ENCODE measurements at places on chromosomes 12 and 14.

DNA sequence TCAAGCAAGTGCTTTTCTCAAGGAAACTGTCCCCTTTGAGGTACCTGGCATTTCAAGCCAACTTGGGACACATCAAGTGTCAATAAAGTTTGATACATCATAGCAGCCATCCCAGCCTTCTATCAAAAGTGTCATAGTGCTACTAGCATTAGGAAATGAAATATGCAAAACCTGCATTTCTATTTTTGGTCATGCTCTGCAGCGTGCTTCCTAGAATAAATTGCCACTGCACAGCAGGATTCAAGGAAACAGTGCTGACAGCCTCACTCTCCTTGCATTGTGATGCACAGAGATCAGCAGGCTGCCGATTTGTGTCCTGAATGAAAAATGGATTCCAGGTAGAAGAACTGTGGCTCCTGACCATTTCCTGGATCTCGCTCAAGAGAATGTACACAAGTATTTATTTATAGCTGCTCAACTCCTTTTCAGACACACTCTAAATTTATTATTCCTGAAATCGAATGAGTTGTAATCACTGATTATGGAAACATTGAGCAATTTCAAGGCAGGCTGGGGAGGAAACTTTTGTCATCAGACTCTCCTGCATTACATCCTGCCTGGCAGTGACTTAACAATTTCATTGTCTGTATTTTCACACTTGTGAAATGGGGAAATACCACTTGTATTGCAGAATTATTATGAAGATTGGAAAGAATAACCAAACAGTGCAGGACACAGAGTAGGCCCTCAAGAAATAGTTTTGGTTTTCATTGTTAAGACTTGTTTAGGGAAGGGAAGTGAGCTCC is 120.9 kb downstream of the SLC38A6 start:
- no peak for DNase-seq

DNA sequence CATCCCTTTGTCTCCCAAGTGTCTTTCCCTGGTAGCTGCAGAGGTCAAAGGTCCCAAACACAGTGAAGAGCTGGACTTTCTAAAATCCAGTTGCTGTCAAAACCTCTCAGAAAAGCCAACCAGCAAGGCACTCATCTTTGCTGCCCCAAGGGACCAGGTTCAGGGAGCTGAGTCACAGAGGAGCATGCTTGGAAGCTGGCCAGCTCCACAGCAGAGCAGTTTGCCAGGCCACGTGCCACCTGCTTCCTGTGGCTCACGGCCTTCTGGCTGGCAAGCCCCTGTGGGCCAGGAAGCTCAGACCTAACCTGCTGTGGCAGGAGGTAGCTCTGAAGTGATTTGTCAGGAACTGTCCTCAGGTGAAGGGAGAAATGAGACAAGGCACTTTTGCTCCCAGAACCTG is 3.6 kb downstream of the ISCU start:
- DNase-seq: peak; percentile 63

GRCh38 chr14:44701563-44702263 is 194.6 kb upstream of the FSCB start:
- DNase-seq: no peak

- DNase-seq: no peak
These were observed 18.7 kb upstream of the TAS2R14 start for GRCh38 chr12:10957741-10958140.

GRCh38 chr14:85421186-85421877 is 108.6 kb upstream of the FLRT2 start:
- DNase-seq: no peak

- no peak for DNase-seq
These were observed 35.9 kb upstream of the CLIP1 start for GRCh38 chr12:122458105-122459035.

DNA sequence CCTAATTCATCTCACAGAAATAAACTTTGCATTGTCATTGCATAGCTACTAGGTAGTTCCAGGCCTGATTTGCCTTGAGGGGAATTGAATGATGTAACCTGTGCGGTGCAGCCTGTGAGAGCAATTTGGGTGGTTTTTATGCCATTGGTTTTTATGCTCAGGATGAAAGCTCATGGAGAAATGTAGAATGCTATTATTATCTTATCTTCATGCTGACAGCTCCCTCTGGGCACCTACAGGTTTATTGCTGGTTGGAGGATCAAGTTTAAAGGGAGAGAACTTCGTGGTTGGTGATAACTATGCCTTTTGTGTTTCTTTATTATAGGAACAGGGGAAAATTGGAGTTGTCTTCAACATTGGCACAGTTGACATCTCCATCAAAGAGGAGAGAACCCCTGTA is 547.9 kb downstream of the DIO2 start:
- DNase-seq: no peak

DNA sequence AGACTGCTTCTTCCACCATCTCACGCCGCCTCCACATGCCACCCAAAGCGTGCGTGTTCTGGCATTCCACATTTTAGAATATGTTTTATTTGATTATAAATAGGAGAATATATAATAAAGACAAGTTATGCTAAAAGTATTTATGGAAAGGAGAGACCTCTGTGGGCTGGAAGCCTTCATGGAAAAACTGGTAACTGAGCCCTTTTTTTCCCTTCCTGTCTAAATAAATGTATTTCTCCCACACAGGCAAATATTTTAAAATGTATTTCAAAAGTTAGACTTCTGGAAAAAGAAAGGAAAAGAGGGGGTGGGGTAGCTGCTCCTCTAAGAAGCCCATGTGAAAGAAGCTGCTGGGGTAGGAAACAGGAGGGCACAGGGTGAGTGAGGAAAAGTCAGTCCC is 16.1 kb upstream of the NR4A1 start:
- DNase-seq: no peak

- no peak for DNase-seq
These were observed 144.6 kb upstream of the CDKN3 start for GRCh38 chr14:54252072-54252730.

GRCh38 chr14:83714151-83714550 is 1815.8 kb upstream of the FLRT2 start:
- no peak for DNase-seq

DNA sequence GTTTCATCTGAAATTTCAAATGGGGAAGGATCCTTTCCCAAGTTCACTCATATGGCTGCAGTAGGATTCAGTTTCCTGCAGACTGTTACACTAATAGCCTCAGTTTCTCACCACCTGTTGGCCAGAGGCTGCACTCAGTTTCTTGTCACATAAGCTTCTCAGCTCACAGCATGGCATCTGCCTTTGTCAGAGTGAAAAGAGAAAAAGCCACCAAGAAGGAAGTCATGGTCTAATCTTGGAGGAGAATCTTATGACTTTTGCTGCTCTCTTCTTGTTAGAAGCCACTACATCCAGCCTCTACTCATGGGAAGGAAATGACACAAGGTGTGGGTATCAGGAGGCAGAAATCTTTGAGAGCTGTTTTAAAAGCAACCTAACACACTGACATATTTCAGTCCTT is 39.4 kb upstream of the BTG1 start:
- peak; percentile 6 for DNase-seq

- DNase-seq: no peak
These were observed 10.6 kb upstream of the NINJ2 start for GRCh38 chr12:673849-674248.

GRCh38 chr12:863285-863684 is 86.2 kb downstream of the RAD52 start:
- no peak for DNase-seq

DNA sequence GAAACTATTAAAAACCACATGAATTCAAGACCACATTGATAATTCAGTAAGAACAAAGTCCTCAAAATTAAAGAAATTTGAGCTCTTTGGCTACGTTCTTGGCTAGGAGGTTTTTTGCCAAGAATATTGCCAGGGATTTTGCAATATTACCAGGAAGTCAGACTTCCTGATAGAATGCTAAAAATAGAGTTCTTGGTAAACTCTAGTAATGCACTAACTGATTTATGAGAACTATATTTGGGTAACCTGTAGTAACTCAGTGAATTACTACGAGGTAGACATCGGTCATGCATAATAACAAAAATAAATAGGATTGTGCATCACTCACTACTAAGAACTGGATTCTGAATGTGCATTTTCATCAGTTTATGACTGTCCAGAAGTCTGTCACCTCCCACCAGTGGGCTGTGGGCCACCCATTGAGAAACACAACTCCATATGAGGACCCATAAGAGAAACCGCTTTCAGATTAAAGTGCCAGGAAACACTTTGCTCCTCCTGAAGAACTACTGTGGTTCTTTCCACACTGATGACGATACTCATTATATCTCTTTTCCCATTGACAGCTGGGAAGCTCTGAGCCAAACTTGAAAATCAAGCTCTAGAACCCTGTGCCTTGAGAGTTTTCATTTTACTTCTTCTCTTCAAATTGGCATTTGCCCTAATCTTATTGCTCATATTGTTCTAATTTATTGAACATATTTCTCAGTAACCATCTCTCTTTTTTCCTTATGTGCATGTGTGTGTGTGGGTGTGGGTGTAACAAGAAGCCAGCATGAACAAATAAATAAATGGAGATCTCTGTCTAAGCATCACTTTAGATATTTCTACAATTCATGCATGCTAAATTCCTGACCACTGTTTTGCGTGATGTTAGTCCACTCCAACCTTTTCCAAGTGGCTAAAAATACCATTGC is 116.6 kb downstream of the BCL11B start:
- DNase-seq: no peak

DNA sequence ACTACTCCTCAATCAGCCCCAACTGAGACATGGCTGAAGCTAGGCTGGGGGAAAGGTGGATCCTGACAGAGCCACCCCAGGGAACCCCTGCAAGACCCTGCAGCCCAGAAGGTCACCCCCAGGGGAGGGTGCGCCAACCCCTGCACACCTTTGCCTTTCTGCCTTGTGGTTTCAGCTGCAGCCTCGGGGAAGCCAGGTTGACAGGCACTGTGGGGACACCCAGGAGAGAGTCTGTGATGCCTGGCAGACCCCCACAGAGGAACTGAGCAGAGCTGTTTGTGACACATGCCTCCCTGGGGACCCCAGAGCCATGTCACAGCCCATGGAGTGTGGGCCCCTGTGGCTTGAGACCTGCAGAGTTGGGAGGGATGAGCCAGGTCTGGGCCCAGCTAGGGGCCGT is 11.8 kb upstream of the HHIPL1 start:
- no peak for DNase-seq

DNA sequence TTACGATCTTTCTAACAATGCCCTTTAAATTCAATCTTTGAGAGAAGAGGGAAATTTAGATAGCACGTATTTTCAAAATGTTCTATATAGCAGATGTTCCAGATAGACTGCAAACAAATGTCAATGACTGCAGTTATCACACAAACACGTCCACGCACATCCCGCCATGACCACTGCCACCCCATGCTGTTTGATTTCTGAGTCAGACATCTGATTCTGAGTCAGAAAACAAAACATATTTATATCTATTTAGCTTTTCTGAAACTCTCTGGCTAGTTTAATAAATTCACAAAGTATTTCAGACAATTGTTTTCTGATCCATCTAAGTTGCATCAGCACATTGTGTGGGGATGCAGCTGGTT is 105.9 kb upstream of the BCAT1 start:
- DNase-seq: peak; percentile 69

- no peak for DNase-seq
These were observed 650 bp downstream of the LLPH start for GRCh38 chr12:66129934-66130266.

GRCh38 chr12:95733141-95733825 is 57.3 kb downstream of the NTN4 start:
- DNase-seq: no peak

DNA sequence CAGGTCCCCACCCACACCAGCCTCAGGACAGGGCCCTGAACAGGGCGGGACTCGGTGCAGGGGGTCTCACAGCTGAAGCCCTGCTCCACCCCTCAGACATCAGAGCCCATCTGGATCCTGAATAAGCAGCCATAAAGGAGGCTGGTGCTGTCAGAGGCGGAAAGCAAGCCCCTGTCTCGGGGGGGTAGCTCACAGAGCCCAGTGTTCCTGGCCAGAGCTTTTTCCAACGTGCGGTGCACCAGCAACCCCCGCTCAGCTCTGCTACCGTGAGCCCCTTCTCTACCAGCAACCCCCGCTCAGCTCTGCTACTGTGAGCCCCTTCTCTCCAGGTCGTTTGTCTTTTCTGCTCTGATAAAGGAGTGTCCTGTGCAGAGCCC is 136.5 kb upstream of the SFSWAP start:
- DNase-seq: no peak

DNA sequence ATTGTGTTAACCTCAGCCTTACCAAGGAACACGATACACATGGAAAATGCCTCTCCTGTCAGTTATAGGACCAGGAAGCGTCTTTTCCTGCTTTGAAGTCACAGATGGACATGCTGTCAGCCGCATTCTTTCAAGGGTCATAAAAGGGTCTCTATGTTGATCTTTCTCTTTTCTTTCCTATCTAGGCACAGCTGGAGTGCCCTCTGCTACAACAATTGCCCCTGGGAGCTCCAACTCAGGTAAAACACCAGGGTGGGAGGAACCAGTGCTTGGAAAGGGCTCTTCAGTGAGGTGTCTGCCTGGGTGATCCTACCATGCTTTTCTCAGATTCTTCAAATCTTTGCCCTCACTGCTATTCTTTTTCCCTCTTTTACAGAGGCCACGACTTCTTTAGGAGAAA is 157.4 kb upstream of the CNTN1 start:
- DNase-seq: no peak

DNA sequence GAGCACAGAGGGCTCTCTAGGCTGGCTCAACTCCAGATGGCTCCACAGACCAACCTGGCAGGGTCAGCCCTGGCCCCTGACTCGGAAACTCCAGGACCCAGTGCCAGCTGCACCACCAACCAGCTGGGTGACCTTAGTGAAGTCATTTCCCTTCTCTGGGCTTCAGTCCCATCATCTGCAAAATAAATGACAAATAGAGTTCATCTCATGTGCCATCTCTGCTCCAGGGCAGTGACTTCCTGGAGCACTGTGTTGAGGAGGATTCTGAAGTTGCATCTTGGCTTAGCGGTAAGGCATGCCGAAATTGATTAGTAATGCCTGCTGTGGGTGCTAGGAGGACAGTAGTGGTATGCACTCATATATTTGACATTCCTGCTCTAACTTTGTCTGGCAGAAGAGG is 31.5 kb downstream of the DTX1 start:
- no peak for DNase-seq

DNA sequence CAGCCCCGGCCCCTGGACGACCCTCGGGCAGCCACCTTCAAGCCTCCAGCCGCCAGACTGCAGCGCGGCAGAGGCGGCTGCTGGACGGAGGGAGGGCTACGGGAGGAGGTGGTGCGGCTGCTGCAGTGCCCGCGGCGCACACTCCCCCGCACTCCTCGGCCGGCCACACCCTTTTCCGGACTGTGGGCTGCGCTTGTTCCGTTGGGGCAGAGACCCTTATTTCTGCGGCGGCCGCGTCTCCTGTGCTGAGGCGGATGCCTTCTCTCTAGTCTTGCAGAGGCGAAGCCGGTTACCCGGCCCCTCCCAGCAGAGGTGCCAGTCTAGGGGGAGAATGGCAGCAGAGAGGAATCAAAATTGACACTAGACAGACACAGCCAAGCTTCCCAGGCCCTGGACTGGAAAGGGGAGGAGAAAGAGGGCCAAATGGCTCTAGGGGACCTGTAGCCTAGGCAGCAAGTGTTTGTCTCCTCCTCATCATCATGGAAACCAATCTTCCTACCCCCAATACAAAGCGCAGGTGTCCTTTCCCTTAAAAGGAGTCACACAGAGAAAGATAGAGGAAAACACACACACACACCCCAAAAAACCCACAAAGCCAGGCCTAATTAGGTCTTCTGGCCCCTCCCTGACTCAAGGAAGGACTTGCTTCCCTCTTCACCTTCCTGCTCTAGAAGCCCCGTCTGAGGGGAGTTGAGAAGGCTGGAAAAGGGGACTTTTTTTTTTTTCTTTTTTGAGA is 1.3 kb downstream of the ESYT1 start:
- DNase-seq: peak; percentile 71
